ENCODE measurements at places on chromosomes 3 and 15. TPM values are rescaled to one million over a fixed set of nuclear protein-coding genes. Genes with fewer than 3 reads are reported as not detected.

A4GNT gene
- not detected for total RNA-seq

TMEM207 gene
- total RNA-seq = not detected

CPN2 gene
- not detected for total RNA-seq

GASK1A gene
- total RNA-seq = 0.33 TPM

ASB14 gene
- total RNA-seq = not detected

COL6A5 gene
- total RNA-seq = 0.89 TPM

RSL24D1 gene
- 43.2 TPM for total RNA-seq

FMN1 gene
- 0.33 TPM for total RNA-seq

COL7A1 gene
- 122 TPM for total RNA-seq

C3orf22 gene
- total RNA-seq = not detected

Measured in mesangial cell (primary cell).